RKO (cell line): ENCODE measurements at places on chromosomes 7 and 10.

DNA sequence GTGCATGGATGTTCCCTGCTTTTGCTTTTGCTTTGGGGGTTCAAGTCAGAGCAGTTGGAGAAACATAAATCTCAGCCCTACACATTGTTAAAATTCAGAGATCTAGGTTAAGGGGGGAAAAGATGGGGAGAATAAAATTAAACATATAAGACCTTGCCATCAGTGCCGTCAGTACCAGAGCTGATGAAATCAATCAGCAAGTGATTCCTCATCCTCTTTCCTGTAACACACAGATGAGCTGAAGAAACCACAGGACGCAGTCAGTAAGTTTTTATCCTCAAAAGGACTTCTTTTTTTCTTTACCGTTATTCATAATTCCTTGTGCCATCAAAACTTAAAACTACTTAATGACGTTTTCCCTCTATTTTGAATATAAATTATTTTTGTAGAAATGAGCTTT lies 5.9 kb downstream of the HECW1 start:
- DNase-seq, result no peak

DNA sequence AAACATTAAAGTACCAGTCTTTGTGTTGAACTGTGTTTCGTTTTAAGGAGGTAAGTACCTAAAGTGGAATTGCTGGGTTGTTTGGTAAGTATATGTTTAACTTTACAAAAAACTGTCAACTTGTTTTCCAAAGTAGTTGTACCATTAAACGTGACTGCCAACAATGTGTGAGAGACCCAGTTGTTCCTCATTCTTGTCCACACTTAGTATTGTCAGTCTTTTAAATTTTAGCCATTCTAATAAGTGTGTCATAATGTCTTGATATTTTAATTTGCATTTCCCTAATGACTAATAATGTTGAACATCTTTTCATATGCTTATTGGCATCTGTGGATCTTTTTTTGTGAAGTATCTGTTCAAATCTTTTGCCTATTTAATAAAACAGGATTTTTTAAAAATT lies 74.3 kb downstream of the POLL start:
- DNase-seq, result no peak

DNA sequence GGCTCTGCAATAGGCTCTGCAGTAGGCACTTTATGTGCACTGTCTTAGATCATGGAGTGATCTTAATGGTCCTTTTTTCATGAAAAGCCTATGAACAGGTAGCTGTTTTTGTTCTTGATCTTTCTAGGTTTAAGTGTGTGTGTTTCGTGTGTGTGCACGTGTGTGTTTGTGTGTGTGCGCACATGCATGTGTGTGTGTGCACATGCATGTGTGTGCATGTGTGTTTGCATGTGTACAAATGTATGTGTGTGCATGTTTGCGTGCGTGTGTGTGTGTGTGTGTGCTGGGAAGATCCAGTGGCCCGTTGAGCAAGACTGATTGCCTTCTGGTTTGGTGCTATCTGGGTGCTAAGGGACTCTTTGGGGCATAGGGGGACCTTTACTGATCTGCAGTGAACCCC lies 334.8 kb downstream of the GLRX3 start:
- no peak for DNase-seq

DNA sequence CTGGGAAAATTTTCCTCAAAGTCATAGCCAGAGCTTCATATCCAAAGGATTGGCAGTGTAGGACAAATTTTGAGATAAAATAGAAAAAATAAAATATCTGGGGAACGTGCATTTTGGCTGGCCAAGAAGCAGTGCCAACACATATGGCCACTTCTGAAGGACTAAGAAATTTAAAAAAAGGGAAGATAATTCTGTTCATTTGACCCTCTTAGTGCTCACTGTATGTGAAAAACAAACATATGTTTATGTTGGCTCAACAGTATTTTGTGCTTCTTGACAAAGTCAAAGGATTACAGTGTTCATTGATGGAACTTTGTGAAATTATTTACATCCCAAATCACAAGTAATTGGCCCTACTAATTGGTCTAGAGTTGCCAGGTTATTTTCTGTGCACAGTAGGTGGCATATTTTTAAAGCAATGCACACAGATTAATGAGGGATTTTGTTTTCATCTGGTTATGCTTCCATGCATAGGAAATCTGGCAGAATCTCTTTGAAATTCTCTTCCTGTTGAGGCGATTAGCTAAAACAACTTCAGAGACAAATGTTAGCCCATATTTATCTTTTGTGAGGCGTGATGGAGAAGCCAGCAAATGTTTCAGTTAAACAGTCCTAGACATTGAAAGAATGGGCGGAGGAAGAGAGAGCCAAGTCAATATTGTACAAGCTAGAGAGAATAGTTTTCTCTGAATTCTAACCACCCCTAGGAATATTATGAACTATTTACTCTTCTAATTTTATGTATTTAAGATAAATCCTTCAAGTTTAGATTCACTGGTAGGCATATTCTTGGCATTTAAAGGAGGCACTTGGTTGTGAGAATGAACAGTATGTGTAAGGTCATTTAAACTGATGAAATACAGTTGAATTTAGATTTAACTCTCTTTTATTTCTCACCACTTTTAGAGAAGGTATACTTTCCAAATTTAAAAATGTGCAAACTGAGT lies 237.7 kb upstream of the MBL2 start:
- no peak for DNase-seq

DNA sequence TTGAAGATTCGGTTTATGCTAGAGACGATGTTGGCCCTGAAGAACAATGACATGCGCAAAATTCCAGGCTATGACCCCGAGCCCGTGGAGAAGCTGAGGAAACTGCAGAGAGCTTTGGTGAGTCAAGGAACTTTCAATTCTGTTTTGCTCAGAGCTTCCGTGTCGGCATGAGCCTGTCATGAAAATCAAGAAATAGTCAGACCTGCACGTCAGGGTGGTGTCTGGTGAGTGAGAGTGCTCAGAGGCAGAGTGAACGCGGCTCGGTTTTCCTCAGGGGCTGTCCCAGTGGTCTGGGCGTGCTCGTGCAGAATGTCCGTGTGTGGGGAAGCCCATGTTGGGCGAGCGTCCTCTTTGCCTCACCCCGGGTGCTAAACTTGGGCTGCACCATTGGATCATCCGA lies 12.6 kb downstream of the NOM1 start:
- no peak for DNase-seq

DNA sequence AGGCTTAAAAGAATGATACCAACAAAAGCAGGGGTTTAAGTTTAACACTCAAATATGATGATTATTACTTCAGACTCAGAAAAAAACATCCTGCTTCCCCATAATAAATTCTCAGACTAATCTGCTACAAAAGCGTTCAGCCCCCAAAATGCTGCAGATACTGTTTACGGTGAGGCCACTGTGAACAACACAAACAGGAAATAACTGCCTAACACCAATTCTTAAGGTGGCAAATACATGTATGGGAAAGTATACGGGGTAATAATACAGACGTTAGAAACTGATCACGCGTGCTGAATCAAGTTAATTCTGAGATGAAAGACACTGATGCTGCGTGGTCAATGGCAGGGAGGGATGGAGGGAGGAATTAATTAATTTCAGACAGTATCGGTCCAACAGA lies 62.0 kb upstream of the RHEB start:
- DNase-seq, result no peak

GRCh38 chr7:97446361-97446760 lies 285.5 kb upstream of the TAC1 start:
- no peak for DNase-seq

DNA sequence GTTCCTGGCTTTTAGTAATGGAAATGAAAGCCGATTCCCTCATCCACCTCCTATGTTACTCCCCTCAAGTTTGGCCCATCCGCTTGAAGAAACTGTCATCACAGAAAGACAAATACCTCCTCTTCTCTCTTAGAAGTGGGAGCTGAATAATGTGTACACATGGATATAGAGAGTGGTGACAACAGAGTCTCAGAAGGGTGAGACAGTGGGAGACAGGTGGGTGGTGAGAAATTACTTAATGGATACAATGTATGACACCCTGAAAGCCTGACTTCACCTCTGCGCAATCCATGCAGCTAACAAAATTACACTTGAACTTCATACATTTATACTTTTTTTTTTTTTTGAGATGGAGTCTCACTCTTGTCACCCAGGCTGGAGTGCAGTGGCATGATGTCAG lies 217.5 kb downstream of the SKIDA1 start:
- DNase-seq, result no peak

DNA sequence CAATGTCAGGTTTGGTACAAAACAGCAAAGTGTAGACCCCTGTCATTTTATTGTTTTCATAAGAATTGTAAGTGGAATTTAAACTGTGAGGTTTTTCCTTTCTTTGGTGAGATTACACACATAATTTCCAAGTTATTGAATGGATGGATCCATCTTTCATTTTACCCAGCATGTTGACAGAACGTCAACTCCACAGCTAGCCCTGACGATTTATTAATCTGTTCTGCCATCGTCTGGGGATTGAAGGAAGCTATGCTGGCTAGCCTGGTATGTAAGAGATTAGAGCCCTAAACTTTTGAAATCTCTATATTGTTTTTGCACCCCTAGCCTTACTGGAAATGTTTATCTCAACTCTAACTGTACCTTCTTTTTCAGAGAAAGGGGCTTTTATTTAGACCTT lies 8.6 kb downstream of the WNT16 start:
- DNase-seq, result no peak

DNA sequence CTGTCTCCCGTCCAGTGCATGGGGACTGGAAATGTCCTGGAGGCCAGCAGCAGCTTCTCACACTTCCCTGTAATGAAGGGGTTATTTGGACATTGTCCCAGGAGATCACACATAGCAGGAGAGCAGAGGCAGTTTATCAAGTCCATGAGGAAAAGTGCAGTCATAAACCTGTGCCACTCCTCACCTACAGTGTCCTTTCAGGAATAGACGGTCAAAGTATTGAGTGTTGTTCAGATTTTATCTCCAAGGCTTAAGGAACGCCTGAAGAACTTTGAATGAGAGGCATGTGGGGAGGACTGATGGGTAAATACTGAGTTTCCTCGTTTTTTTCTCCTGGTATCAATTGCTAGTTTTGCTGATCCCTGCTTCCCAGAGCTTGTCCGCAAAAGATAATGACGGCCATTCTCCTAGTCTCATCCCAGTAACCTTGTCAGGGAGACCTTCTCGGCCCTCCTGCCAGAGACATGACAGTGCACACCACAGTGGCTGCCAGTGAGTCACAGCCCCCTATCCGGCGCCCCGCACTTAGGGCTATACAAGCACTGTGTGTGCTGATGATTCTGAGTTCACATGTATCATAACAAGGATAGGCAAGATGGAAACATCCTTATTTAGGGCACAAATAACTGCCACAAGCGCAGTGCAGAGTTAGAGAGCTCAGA lies 495.5 kb upstream of the MGMT start:
- DNase-seq, result no peak

DNA sequence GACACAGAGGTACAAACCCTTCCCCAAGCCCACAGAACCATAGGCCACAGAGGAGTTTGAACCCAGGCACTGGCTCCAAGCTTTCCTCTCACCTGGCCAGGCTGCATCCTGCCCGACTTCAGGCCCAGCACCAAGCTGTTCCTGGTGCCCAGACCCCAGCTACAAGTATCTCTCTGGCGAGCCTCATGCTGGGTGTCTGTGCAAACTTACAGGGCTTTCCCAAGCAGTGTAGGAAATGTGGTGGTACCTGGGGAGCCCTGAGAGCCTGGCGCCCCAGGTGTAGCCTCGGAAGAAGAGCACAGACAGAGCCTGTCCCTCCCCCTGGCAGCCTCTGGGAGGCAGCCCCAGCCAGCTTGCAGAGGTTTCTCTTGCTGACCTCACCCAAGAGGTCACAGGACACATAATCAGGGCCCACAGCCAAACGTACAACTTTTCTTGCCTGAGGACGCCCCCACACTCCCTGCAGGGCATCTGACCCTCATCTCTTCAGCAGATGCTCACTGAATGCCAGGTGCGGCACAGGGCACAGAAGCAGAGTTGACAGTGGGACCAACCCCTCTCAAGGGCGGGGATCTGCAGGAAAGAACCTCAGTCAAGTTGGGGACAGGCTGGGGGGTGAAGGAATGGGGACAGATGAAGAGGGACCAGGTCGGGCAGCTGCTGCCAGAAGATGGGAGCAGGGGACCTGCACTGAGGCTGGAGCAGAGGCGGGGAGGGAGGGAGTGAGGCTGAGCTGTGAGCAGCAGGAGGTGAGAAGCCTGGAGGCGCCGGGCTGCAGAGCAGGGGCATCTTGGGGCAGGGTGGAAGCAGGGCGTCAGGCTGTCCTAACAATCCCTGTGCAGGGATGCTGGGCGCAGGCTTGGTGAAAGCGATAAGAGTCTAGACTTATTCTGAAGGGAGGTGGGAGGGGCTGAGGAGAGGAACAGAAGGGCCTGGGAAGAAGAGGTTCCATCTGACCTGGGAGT lies 16.3 kb upstream of the MYL7 start:
- no peak for DNase-seq

DNA sequence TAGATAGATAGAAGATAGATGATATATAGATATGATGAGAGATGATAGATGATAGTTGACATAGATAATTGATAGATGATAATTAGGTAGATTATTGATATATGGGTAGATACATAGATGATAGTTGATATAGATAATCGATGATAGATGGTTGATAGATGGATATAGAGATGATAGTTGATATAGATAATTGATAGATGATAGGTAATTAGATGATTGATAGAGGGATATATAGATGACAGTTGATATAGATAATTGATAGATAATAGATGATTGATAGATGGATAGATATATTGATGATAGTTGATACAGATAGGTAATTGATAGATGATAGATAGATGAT lies 72.3 kb downstream of the PRR15 start:
- DNase-seq, result no peak

DNA sequence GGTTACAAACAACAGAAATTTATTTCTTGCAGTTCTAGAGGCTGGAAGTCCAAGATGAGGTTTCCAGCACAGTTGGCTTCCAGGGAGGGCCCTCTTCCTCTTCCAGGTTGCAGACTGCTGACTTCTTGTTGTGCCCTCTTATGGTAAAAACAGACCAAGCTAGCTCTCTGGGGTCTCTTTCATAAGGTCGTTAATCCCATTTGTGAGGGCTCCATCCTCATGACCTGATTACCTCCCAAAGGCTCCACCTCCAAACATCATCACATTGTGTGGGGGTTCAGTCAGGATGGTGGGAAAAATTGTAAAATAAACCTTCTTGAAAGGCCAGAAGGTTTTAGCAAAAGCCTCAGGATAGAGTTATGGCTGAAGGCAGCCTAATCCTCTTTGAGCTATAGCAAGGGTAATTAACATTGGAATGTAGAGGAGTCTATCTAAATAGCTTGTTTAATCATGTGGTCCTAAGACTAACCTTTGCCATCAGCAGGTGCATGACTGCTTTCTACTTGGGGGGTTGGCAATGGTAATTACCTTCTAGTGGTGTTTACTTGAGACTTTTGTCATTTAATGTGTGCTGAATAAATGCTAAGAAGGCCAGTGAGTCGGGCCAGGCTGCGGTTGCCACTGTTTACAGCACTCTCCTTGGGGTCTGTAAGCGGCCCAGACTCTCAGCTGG lies 80.8 kb downstream of the PPP1R17 start:
- no peak for DNase-seq

GRCh38 chr10:60753152-60753551 lies 25.1 kb upstream of the CDK1 start:
- DNase-seq, result no peak
